ENCODE measurements at places on chromosomes 11 and 22.

- no peak for DNase-seq
Observed at GRCh38 chr22:49052023-49052538, 775.6 kb downstream of the BRD1 start.

- no peak for DNase-seq
Observed at GRCh38 chr11:12362857-12363256, 14.5 kb upstream of the PARVA start.

GRCh38 chr22:22748297-22748743 is 103.9 kb downstream of the GGTLC2 start:
- no peak for DNase-seq

- DNase-seq = no peak
Observed at GRCh38 chr11:64803846-64804345, 882 bp upstream of the MAP4K2 start.

- DNase-seq = no peak
Observed at GRCh38 chr11:115993590-115993989, 489.4 kb upstream of the CADM1 start.

GRCh38 chr22:47202819-47203553 is 440.5 kb downstream of the TBC1D22A start:
- DNase-seq = no peak

GRCh38 chr11:130583801-130584211 is 135.4 kb downstream of the ADAMTS15 start:
- DNase-seq = no peak

DNA sequence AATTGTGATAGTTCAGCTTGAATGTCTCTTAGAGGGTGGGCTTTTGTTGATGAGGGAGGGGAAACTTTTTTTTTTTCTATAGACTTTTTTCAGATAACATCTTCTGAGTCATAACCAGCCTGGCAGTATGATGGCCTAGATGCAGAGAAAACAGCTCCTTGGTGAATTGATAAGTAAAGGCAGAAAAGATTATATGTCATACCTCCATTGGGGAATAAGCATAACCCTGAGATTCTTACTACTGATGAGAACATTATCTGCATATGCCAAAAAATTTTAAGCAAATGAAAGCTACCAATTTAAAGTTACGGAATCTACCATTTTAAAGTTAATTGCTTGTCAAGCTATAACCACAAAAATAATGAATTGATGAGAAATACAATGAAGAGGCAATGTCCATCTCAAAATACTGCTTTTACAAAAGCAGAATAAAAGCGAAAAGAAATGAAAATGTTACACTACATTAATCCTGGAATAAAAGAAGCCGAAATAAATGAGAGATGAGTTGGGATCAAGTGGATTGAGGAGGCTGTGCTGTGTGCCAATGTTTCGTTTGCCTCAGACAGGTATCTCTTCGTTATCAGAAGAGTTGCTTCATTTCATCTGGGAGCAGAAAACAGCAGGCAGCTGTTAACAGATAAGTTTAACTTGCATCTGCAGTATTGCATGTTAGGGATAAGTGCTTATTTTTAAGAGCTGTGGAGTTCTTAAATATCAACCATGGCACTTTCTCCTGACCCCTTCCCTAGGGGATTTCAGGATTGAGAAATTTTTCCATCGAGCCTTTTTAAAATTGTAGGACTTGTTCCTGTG is 3.9 kb downstream of the MALAT1 start:
- DNase-seq = no peak

- no peak for DNase-seq
Observed at GRCh38 chr11:26960281-26960680, 33.6 kb upstream of the FIBIN start.

DNA sequence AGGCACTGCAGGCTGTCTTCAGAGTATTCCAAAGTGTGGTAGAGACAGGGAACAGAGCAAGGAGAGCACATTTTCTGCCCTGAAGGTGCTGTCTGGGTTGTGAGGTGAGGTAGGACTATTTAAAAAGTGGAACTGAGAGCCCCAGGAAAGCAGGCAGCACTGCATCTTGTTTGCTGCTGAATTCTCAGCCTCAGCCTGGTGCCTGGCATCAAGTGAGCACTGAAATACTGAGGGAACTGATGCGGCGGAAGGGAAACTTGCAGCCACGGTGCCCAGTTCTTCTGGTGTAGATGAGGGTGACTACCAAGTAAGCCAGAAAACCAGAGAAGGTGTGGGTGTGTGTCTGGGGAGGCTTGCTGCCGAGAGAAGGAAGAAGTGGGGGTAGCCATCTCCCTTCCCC is 59.5 kb downstream of the TNRC6B start:
- DNase-seq = no peak

DNA sequence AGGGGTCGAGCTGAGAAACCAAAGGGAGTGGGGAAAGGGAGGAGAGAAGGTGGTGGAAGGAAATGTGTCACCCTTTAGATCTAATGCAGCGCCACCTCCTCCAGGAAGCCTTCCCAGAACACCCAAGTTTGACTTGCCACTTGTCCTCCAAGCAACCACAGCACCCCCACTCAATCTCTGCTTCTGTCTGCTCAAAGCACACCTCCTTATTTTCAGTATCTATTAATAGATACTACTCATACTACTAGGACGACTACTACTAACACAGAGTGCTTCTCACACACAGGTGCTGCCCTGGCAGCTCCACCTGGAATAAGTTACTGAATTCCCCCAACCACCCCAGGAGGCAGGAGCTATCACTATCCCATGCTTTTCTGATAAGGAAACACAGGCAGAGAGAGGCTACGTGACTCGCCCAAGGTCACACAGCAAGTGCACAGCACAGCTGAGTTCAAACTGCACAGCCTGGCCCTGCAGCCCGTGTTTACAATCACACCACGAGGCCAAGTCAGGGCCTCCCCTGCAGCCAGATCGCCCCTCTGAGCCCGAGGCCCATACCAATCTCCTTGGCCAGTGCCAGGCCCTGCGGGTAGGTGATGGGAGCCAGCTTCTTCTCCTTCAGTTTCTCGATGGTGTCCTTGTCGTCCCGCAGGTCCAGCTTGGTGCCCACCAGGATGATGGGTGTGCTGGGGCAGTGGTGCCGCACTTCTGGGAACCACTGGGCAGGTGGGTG is 13.2 kb downstream of the RAC2 start:
- peak; percentile 67 for DNase-seq

DNA sequence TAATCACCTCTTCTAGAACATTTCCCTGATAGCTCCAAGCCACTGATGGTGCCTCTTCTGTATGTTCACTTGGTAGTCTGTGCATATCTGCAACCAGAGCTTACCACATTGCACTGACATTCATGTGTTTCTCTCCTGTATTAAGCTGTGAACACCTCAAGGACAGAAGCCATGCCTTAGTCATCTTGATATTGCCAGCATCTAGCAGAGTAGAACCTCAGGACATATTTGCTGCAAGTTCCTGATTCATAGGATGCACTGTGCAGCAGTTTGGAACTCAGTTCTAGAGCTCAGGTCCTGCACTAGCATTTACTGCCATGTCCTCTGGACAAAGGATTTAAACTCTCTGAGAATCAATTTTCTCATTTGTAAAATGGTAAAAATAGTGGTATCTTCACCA is 722.4 kb upstream of the ANO5 start:
- DNase-seq = no peak

DNA sequence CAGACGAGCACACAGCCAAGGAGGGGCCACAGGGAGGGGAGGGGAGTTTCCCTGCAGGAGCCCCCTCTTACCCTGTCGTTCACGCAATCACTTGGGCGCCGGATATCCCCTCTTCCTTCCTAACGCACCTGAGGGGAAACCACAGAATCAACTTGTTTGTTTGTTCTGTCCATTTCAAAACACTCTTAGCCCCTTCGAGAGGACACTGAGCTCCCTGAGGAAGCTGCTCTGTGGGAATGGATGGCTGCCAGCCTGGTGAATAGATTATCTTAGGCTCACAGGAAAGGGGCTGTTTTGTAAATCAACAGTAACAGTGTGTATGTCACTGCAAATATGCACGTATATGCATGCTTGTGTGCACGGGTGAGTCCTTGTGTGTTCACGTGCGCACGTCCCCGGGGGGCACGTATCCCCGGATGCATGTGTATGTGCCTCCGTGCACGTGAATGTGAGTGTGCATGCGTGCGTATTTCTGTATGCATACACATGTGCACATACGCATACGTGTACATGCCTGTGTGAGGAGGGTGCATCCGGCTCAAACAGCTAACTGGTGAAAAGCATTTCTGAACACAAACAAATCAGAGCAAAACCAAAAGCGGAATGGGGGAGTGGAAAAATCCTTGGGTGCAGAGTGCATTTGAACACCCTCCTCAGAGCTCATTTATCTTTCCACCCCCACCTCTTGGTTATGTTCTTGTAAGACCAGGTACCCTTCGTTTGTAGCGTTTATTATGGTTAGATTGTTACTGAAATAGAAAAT is 7.2 kb downstream of the ARSA start:
- DNase-seq = peak; percentile 86

DNA sequence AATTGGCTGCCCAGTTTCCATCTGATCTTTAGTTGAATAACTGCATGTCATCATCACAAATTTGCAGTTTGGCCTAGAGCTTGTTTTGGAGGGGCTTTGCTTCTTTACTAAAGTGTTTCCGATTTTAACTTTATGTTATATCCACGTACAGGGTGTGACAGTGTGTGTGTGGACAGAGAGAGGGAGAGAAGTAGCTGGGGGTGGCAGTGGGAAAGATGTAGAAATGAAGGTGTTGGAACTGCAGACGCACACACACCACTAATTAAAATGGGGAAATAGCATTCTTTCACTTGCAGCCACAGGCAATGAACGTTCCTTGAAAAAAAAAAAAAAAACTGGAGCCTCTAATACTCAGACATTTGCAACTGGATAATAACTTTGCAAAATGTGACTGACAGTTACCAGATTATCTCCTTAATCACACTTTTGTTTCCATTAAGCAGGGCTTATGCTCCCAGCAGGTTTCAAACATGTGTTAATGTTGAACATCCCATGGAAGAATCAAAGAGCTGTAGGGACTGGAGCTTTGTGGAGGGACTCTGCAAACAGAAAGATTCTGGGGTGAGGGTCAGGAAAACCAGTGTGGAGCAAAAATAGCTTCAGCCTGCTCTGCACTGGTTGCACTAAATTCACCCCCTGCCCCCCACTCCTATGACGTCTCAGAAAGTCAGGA is 238.1 kb upstream of the TENM4 start:
- DNase-seq = no peak
